ENCODE measurements at places on chromosomes 4 and X.

DNA sequence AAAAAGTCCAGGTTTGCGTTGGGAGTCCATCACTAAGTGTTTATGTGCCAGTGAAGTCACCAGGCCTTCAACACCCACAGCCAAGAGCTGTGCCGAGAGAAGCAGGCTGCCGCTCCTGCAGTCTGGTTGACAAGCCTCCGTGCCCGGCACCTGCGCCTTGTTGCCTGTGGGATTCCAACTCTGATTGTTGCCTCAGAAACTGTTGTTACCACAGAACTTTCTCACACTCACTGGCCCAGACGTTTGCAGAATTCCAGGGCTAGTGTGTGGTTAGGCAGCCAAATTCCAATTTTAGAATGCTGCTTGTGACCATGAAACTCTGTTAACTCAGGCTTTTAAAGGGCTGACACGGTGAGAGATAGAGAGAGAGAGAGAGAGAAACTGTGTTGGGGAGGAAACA, 119.5 kb upstream of the LIMCH1 start:
- peak; percentile 67 for DNase-seq

GRCh38 chr4:69524706-69525105, 29.0 kb upstream of the UGT2B4 start:
- no peak for DNase-seq

DNA sequence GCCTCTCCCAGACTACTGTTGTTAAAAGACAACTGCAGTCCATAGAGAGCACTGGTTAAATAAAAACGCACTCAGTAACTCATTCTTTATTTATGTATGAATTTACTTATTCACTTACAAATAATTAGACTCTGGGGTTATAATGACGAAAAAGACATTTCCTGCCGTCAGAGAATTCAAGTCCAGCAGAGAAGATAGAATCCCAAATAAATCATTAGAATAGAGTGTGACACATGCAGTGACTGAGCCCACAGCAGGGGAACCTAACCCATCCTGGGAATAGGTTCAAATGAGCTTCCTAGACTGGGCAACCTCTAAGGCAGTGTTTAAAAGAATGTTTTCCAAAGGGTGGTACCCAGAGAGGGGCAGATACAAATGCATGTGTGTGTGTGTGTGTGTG, 53.9 kb downstream of the FGFBP1 start:
- no peak for DNase-seq

DNA sequence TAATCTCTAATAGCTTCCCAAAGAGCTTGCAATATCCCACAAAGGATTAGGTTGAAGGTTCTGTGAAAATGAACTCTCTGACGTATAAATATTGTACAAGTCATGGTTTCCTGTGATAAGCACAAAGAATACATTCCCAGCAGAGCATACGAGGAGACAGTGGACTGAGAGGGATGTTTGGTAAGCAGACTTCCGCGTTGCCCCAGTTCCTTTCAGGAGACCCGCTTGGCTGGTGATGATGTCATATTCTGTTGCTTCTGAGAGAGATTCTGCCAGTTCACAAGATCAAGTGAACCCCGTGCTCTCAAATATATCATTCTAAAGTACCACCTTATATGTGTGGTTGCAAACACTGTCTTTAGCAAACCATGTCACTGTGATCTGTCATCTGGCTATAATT, 323.9 kb upstream of the CASK start:
- no peak for DNase-seq

GRCh38 chr4:77367638-77368037, 210.6 kb downstream of the CCNG2 start:
- DNase-seq, result no peak

- DNase-seq, result no peak
Observed at GRCh38 chrX:82161195-82161594, 959.3 kb downstream of the SH3BGRL start.

GRCh38 chr4:10673817-10674369, 10.7 kb downstream of the CLNK start:
- DNase-seq, result no peak

Measured in AG08395 (cell line).